ENCODE measurements at places on chromosomes 1 and 21.

DNA sequence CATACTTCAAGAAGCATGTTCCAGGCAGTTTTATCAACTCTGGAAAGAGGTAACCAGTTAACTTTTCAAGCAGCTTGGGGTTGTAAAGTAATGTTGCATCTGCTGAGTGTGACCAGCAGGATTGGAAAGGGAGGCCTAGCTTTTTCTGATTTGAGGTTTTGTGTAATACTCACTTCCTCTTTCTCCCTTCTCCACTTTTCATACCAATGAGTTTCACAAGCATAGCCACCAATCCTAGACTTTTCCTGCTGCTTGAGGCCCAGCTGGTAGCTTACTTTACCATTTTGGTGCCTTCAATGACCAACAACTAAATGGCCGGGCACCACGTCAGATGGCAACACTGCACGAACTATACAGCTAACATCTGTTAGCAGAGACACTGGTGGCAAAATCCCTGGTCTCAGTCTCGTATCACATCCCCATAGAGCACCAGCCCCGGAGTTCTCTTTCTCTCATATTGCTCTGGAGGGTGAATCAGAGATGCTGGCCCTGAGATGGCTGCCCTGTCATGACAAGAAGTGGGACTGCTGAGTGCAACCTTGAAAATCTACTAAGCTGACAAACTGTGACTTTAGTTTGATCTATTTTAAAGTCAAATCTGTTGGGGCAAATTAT is 14.8 kb upstream of the GPR88 start:
- no peak overlapping the region for H3K4me3 ChIP-seq
- no peaks in the 10 kb centered on the region for H3K4me1 ChIP-seq
- no peak overlapping the region for H3K27ac ChIP-seq
- H3K27me3 ChIP-seq, result no peaks in the 10 kb centered on the region

GRCh38 chr1:46830665-46831322 is 31.9 kb downstream of the CYP4B1 start:
- H3K27me3 ChIP-seq, result no peaks in the 10 kb centered on the region
- no peak for DNase-seq
- H3K36me3 ChIP-seq, result no peaks in the 10 kb centered on the region
- no peak overlapping the region for H3K27ac ChIP-seq
- H3K4me1 ChIP-seq, result no peaks in the 10 kb centered on the region

DNA sequence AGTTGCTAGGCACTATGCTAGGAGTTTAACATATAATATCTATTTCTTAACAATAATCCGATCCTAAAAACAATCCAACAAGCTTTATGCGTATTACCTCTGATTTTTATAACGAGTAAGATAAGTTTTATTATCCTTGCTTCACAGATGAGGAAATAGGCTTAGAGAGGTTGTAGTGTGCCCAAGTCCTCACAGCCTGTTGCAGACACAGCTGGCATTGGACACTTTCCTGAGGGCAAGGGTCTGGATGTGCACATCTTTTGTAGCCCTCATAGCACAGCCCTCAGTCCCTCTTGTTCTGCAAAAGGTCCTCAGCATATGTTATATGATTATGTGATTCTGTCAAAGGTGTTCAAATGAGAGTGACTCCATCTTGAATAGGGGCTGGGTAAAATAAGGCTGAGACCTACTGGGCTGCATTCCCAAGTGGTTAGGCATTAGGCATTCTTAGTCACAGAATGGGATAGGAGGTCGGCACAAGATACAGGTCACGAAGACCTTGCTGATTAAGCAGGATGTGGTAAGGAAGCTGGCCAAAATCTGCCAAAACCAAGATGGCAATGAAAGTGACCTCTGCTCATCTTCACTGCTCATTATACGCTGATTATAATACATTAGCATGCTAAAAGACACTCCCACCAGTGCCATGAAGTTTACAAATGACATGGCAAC is 75.7 kb upstream of the F3 start:
- no peaks in the 10 kb centered on the region for H3K36me3 ChIP-seq
- H3K27ac ChIP-seq, result no peak overlapping the region
- no peaks in the 10 kb centered on the region for H3K4me1 ChIP-seq
- no peaks in the 10 kb centered on the region for H3K27me3 ChIP-seq

DNA sequence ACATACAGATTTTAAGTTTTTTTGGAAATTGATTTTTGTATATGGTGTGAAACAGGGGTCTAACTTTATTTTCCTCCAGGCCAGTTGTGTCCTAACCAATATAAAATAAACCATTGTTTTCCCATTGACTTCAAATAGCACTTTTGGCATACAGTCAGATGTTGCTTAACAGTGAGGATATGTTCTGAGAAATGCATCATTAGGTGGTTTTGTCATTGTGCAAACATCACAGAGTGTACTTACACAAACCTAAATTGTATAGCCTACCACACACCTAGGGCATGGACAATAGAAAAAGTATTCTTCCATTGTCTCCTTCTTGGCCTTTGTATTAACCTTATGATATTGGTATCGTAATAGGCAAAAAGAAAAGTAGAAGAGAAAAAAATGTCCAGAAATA is 37.4 kb upstream of the DISP1 start:
- DNase-seq, result no peak
- H3K4me3 ChIP-seq, result no peak overlapping the region
- no peaks in the 10 kb centered on the region for H3K4me1 ChIP-seq
- H3K36me3 ChIP-seq, result no peaks in the 10 kb centered on the region
- no peaks in the 10 kb centered on the region for H3K27me3 ChIP-seq

DNA sequence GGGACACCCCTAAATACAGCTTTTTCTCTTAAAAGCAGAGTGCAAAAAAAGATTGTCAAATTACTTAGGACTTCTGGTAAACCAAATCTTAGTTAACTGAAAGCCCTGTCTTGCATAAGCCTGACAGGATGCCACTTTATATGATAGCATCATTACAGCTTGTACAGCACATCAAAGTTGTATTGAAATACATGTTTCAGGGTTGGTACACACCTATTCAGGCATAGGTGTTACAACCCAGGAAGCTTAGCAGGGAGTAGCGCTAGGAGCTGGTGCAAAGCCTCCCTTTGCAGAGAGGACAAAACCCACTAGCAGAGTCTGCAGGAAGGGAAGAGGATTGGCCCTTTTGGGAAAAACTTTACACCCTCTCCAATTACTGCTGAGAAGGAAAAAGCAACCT is 258.9 kb upstream of the SGIP1 start:
- H3K4me3 ChIP-seq, result no peak overlapping the region
- H3K4me1 ChIP-seq, result peaks cover 3% of the 10 kb centered on the region
- H3K36me3 ChIP-seq, result no peaks in the 10 kb centered on the region
- H3K27ac ChIP-seq, result peak overlapping the region; percentile 31
- H3K27me3 ChIP-seq, result no peaks in the 10 kb centered on the region

DNA sequence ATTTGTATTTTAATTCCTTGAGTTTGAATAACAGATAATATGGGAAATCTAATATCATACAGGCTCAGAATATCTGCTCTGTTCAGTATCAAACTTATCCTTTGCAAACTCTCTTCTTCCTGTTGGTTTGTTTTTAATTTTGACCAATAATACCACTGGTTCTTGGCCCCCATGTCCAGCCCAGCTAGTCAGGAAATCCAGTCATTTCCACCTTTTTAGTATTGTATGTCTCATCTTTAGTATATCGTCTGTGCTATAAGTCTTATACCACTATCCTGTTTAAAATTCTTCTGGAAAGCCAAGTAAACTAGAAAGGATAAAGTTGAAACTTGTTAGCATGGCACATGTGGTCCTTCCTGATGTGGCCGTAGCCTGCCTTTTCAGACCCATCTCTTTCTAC is 10.7 kb downstream of the SCCPDH start:
- H3K4me1 ChIP-seq, result peaks cover 3% of the 10 kb centered on the region
- H3K27ac ChIP-seq, result no peak overlapping the region
- no peak for DNase-seq

GRCh38 chr1:1612104-1612400 is 3.2 kb upstream of the MIB2 start:
- no peaks in the 10 kb centered on the region for H3K36me3 ChIP-seq
- no peaks in the 10 kb centered on the region for H3K4me1 ChIP-seq
- H3K27ac ChIP-seq, result no peak overlapping the region
- no peak for DNase-seq
- no peak overlapping the region for H3K4me3 ChIP-seq

DNA sequence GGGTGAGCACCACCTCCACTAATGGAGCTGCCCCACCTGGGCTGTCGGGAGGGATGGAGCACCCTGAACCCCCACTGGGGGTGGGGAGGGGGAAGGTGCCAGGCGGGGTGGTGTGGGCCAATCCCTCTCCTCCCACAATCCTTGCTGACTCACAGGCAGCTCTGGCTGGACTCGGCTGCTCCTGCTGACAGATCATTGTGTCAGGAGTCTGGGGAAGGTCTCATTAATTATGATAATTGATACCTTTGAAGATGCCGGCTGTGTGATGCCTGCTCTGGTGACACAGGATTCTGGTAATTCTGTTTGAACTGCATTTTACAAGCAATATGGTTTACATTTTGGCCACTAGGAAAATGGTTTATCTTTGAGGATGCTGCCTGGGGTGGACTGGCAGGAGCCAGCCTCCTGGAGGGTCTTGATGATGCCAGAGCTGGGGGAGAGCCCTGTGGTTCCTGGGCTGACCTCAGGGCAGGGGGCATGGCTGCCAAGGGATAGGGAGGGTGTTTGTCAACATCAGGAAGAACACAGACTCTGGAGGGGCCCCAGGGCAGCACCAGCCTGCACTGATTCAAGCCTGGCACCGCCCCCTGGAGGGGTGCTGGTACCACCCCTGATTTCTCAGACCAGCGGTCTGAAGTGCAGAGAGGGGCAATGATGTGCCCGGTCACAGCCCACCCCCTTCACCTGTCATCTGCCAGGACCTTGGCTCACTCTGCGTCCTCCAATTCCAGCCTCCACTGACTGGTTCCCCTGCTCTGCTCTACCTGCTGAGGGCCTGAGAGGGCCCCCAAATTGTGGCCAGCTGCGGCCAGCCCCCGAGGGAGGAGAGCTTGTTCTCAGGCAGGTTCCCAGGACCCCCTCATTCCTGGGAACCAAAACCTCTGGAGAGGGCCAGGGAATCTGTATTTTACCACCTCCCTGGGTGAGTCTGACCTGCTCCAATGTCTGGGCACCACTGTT is 338.8 kb downstream of the MATN1 start:
- peaks cover 5% of the 10 kb centered on the region for H3K27me3 ChIP-seq
- no peaks in the 10 kb centered on the region for H3K36me3 ChIP-seq
- no peak overlapping the region for H3K27ac ChIP-seq

GRCh38 chr1:26965213-26965612 is 4.9 kb upstream of the KDF1 start:
- peaks cover 2% of the 10 kb centered on the region for H3K4me1 ChIP-seq
- H3K36me3 ChIP-seq, result no peaks in the 10 kb centered on the region
- no peaks in the 10 kb centered on the region for H3K27me3 ChIP-seq
- H3K4me3 ChIP-seq, result no peak overlapping the region

DNA sequence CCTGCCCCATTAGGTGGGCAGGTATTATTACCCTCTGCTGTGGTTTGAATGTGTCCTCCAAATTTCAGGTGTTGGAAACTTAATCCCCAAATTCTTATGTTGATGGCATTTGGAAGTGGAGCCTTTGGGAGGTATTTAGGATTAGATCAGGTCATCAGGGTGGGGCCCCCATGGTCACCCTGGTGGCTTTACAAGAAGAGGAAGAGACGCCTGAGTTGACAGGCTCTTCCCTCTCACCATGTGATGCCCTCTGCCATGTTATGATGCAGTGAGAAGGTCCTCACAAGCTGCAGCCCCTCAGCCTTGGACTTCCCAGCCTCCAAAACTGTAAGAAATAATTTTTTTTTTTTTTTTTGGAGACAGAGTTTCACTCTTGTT is 8.8 kb upstream of the THEMIS2 start:
- H3K27me3 ChIP-seq, result no peaks in the 10 kb centered on the region
- no peak overlapping the region for H3K4me3 ChIP-seq
- no peaks in the 10 kb centered on the region for H3K4me1 ChIP-seq
- no peak for DNase-seq
- peak overlapping the region; percentile 57 for H3K27ac ChIP-seq
- no peaks in the 10 kb centered on the region for H3K36me3 ChIP-seq

DNA sequence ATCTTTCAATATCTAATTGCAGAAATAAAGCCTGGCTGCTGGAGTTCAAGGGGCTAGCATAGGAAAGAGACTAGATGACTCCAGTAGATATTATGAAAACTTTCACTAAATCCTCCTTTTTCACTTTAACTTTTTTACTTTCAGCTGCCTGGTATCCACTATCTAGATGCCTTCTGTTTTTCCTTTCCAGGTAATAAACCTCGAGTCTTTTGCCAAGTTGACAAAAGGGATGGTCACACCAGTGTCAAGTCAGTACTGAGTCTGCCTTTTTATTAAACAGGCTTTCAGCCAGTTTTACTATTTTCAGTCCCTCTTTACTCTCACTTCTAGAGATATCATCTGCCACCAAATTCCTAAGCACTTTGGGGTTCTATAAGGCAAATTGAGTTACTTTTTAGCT is 195.6 kb downstream of the FGGY start:
- no peak overlapping the region for H3K27ac ChIP-seq
- no peaks in the 10 kb centered on the region for H3K36me3 ChIP-seq
- no peak overlapping the region for H3K4me3 ChIP-seq
- H3K4me1 ChIP-seq, result no peaks in the 10 kb centered on the region

DNA sequence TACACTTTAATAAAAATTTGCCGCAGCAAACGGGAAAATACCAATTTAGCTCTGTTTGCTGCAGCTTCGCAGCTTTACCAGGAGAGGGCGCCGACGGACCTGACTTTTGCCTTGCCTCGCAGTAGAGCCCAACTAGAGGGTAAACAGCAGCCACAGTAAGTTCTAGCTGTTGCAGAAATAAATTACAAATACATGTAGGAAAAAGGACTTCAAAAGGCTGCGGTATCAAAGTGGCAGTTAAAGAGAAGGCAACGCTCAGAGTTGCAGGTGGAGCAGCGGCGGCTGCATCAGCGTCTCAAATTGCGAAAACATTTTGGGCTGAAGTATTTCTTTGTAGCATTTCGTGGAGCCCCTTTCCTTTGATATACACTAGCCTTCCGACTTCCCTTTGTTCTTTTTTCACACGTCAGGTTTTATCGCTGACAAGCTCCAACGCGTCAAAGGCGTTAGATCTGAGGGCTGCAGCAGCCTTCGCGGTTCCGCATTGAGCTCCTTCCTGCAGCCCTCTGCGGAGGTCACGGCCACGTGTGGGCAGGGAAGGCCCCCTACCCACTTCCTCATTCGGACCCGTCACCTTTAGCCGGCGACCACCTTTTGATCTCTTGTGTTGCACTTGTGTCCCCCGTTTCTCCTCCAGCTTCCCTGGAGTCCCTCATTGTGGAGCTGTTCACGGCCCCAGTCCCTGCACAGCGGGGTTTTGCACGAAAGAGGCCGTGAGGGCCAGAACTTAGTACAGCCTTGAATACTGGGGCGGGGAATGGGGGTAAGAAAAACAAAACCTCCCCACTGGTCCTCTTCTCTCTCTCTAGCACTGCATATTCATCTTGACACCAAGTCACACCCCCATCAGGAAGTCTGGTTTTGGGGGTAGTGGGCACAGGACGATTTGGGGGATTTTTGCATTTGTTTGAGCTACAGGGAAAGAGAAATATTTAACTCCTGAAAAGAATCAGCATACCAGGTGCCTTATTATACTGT is 72.8 kb downstream of the S1PR1 start:
- H3K27ac ChIP-seq, result no peak overlapping the region
- no peaks in the 10 kb centered on the region for H3K36me3 ChIP-seq
- H3K4me1 ChIP-seq, result no peaks in the 10 kb centered on the region

Data from tibial nerve (tissue), 4 donors.